ENCODE measurements at places on chromosomes 5 and 9. TPM values are rescaled to one million over a fixed set of nuclear protein-coding genes. Genes with fewer than 3 reads are reported as not detected.

CA9 gene
- 1.5 TPM for total RNA-seq

CEP78 gene
- 21.7 TPM for total RNA-seq

POU5F2 gene
- total RNA-seq: 0.64 TPM

HACD4 gene
- total RNA-seq: 5.7 TPM

TLR4 gene
- 7.9 TPM for total RNA-seq

SKP1 gene
- 471 TPM for total RNA-seq

ZNF354C gene
- 6.0 TPM for total RNA-seq

FOXE1 gene
- not detected for total RNA-seq

PFN3 gene
- total RNA-seq: not detected

TRIM41 gene
- 21.8 TPM for total RNA-seq

- peaks cover 8% of the 10 kb centered on the region for H3K4me1 ChIP-seq
- H3K27me3 ChIP-seq: peaks cover 2% of the 10 kb centered on the region
- no peaks in the 10 kb centered on the region for H3K36me3 ChIP-seq
- DNase-seq: no peak
Observed at GRCh38 chr9:126933334-126933980, 18.9 kb downstream of the RALGPS1 start.

- DNase-seq: no peak
- no peak overlapping the region for H3K4me3 ChIP-seq
- no peaks in the 10 kb centered on the region for H3K36me3 ChIP-seq
- H3K27me3 ChIP-seq: peaks cover 2% of the 10 kb centered on the region
- no peaks in the 10 kb centered on the region for H3K4me1 ChIP-seq
Observed at GRCh38 chr5:6950860-6951259, 237.6 kb downstream of the TENT4A start.

DNA sequence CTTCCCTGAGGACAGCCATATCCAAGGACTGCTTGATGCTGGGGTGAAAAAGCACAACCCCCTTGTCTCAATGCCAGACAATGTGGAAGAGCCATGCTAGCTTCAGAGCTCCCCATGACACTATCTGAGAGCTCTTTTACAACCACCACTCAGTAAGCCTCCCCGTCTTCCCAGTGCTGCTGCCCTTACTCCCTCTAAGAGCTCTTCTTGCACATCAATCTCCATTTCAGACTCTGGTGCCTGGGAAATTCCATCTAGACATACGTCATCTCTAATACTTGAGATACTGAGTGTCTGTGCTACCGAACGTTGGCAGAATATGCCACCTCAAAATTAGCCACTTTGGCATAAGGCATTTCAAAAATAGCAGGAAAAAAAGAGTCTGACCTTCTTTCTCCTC lies 94.5 kb downstream of the EDIL3 start:
- no peaks in the 10 kb centered on the region for H3K27me3 ChIP-seq
- no peaks in the 10 kb centered on the region for H3K36me3 ChIP-seq
- DNase-seq: no peak
- no peak overlapping the region for H3K27ac ChIP-seq
- H3K4me1 ChIP-seq: peaks cover 8% of the 10 kb centered on the region

DNA sequence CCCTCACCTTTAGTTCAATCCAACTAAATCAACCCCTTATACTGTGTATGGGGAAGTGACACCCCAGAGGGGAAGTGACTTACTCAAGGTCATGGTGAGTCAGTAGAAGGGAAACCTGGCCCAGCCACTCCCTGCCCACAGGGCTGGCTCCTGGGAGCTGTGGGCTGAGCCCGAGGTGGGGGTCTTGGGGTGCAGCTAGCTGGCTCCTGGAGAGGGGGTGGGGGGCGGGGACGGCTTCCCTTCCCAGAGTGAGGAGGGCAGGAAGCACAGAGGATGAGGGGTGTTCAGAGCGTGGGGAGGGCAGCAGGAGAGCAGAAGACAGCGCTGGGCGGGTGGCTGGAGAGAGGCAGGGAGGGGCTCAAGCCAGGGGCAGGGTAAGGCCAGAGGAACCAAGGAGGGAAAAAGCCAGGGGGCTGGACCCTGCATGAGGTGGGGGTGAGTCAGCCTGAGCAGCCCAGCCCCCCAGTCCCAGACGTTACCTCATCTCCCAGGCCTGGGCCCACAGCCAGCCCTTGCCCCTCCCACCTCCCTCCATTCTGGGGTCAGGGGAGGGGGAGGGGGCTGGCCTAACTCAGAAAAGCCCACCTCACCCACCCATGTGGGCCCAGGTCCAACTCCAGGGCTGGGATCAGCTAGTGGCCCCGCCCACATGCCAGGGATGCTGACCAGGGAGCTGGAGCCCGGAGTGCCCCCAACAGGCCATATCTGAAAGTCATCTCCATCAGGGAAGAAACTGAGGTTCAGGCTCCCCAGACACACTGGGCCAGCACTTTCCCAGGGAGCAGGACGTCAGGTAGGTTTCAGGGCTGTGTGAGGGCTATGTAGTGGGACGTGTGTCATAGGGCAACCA lies 2.8 kb downstream of the PDLIM7 start:
- peaks cover 9% of the 10 kb centered on the region for H3K27me3 ChIP-seq
- H3K36me3 ChIP-seq: peaks cover 12% of the 10 kb centered on the region
- peaks cover 39% of the 10 kb centered on the region for H3K4me1 ChIP-seq
- H3K4me3 ChIP-seq: no peak overlapping the region
- H3K27ac ChIP-seq: no peak overlapping the region

DNA sequence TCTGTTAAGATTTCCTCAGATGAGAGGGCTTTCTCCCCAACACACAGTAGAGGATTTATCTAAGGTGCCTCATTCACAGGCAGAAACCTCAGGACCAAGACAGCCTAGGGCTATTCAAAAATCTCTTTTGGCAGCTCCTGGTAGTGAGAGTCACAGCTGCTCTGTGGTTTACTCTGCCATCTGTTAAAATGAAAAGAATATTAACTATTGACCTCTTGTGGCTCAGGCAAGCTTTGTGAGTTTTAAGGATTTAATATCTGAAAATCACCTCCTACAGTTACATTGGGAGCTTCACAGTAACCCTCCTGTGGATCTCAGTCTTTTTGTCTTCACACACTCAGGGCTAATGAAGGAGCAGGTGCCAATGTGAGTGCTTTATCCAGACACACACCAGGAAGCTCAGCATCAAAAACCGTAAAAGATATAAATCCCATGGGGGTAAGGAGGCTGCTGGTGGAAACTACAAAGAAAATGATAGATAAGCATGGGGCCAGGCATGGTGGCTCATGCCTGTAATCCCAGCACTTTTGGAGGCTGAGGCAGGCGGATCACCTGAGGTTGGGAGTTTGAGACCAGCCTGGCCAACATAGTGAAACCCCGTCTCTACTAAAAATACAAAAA lies 29.7 kb downstream of the PPP1R2B start:
- DNase-seq: no peak
- H3K4me1 ChIP-seq: peaks cover 4% of the 10 kb centered on the region
- H3K27me3 ChIP-seq: no peaks in the 10 kb centered on the region
- no peaks in the 10 kb centered on the region for H3K36me3 ChIP-seq
- H3K27ac ChIP-seq: no peak overlapping the region

GRCh38 chr5:57494104-57495098 lies 11.8 kb upstream of the ACTBL2 start:
- no peak overlapping the region for H3K4me3 ChIP-seq
- no peaks in the 10 kb centered on the region for H3K36me3 ChIP-seq
- peaks cover 2% of the 10 kb centered on the region for H3K27me3 ChIP-seq
- DNase-seq: no peak
- H3K4me1 ChIP-seq: peaks cover 11% of the 10 kb centered on the region
- H3K27ac ChIP-seq: no peak overlapping the region

- peaks cover 2% of the 10 kb centered on the region for H3K27me3 ChIP-seq
- no peak overlapping the region for H3K27ac ChIP-seq
- DNase-seq: no peak
- H3K4me3 ChIP-seq: no peak overlapping the region
- H3K36me3 ChIP-seq: no peaks in the 10 kb centered on the region
Observed at GRCh38 chr5:26579712-26580111, 458.7 kb downstream of the CDH9 start.

DNA sequence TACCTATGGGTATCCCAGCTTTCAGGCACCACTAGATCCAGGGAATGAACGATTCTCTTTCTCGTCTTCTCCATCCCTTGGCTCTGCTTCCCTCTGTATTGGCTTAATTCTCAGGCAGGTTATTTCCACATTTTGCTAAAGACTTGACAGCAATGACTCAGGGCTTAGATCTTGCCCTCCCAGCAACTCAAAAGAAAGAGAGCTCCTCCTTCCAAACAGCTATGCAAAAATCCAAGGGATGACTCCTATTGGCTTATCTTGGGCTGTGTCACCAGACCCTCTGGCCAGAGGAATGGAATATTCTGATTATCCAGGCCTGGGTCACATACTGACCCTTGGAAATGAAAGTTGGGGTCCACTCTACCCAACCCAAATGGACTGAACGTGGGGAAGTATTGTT lies 270.2 kb downstream of the NTRK2 start:
- no peak overlapping the region for H3K27ac ChIP-seq
- no peaks in the 10 kb centered on the region for H3K4me1 ChIP-seq
- no peaks in the 10 kb centered on the region for H3K36me3 ChIP-seq
- no peaks in the 10 kb centered on the region for H3K27me3 ChIP-seq
- DNase-seq: no peak

GRCh38 chr9:131657940-131658339 lies 81.9 kb downstream of the RAPGEF1 start:
- peaks cover 3% of the 10 kb centered on the region for H3K27me3 ChIP-seq
- peaks cover 59% of the 10 kb centered on the region for H3K4me1 ChIP-seq
- no peak overlapping the region for H3K4me3 ChIP-seq
- peaks cover 4% of the 10 kb centered on the region for H3K36me3 ChIP-seq

DNA sequence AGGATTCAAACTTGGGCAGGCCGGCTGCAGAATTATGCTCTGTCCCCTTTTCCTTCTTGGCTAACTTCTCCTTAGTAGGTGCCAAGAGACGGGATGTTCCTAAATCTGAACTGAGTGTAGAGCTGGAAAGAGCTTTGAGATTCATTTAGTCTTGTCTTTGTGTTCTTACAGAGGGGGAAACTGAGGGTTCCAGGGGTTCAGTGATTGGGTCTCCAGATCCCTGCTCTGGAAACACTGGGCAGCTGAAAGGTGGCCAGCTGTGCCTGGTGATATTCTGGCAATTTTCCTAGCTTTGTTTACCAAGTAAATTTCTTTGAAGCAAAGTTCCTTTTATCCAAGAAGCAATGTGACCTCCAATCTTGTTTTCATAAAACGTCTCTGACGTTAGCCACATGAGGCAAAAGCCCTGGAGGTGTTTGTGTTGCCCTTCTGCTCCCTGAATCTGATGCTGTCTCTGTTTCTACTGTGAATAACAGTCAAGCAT lies 288.7 kb downstream of the ZSWIM6 start:
- H3K4me1 ChIP-seq: peaks cover 16% of the 10 kb centered on the region
- H3K27ac ChIP-seq: no peak overlapping the region
- H3K4me3 ChIP-seq: no peak overlapping the region
- H3K36me3 ChIP-seq: no peaks in the 10 kb centered on the region
- DNase-seq: no peak

DNA sequence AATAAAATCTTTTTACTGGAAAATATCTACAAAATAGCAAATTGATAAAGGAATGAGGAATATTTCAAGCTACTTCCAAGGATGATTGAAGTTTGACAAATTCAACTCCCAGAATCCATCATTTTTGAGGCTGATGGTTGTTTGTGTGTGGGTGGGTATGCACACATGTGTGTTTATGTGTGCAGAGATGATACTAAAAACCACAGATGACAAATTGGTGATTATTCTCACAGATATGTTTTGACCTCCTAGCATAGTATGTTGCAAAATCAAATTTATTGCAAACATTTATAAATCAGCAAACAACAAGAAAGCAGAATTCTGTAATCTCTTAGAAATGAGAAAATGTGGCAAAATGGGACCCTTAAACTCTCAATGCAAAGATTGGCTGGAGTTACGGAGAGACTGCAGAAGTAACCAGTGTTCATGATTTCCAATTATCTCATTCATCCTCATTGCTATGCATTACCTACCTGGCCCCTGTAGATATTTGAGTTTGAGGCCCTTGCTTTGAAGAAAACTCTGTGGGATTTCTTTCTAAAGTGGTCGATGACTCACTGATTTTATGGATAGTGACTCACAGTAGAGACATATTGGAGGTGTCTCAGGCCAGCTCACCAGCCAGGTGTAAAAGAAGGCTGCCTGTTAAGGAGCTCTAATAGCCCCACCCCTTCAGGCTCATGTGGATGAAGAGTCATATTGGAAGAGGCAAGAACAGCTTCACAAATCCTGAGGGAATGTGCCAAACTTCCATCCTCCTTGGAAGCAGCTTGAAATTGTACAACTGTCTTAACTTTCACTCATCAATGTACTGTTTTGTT lies 44.6 kb upstream of the TMC1 start:
- H3K4me3 ChIP-seq: no peak overlapping the region
- no peaks in the 10 kb centered on the region for H3K36me3 ChIP-seq
- no peak overlapping the region for H3K27ac ChIP-seq
- no peaks in the 10 kb centered on the region for H3K27me3 ChIP-seq

DNA sequence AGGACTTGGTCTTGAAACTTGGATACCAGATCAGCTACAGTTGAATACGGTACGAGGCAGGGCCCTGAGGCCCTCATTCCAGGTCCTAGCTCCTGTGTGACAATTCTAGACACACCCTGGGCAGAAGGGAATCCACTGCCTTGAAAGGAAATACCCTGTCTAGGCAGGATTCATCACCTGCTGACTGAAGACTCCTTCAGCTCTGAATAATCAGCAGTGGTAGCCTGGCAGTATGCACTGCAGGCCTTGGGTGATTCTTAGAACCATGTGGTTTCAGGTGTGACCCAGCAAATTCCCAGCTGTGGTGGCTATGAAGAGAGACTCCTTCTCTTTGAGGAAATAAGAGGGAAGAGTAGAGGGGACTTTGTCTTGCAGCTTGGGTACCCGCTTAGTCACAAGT lies 17.2 kb upstream of the EFNA5 start:
- no peak for DNase-seq
- no peaks in the 10 kb centered on the region for H3K4me1 ChIP-seq
- no peak overlapping the region for H3K27ac ChIP-seq
- H3K36me3 ChIP-seq: no peaks in the 10 kb centered on the region
- no peak overlapping the region for H3K4me3 ChIP-seq
- H3K27me3 ChIP-seq: no peaks in the 10 kb centered on the region

DNA sequence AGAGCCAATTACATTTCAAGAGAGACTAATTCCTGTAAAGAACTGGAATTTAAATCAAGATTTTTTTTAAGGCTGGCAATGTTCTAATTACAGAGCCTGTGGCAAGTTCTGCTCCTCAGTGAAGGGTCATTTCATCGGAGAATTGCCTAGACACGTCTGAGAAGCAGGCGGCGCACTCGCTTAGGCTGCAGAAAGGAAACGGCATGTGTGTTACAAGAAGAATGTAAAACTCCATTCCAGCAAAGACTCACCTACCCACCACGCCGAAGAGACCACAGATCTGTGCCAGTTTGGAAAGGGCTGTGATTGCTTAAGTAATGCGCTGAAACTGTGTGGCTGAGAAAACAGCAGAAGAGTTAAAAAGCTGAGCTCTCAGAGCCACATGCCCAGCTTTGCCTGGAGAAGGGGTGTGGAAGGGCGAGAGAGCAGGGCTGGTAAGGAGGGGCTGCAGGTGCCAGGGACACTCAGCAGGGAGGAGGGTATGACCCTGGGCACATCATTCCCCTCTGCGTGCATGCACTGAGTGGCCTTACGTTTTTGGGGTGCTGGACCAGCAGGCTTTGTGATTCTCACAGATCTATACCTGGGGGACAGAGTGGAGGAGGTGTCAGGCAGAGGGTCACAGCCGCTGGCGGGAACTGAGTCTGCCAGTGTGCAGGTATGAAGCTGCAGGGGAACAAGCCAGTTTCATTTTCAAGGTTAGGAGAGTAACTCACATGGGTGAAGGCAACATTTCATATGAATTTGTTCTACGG lies 17.8 kb upstream of the SLC25A51 start:
- DNase-seq: no peak
- no peak overlapping the region for H3K4me3 ChIP-seq
- H3K4me1 ChIP-seq: peaks cover 52% of the 10 kb centered on the region
- H3K27ac ChIP-seq: peak overlapping the region; percentile 83
- peaks cover 15% of the 10 kb centered on the region for H3K36me3 ChIP-seq

- DNase-seq: no peak
- no peaks in the 10 kb centered on the region for H3K27me3 ChIP-seq
- H3K4me1 ChIP-seq: peaks cover 40% of the 10 kb centered on the region
- H3K4me3 ChIP-seq: no peak overlapping the region
- H3K27ac ChIP-seq: peak overlapping the region; percentile 40
Observed at GRCh38 chr5:147479444-147479843, 30.4 kb downstream of the DPYSL3 start.

Data from endothelial cell (in vitro differentiated cells).